A549 treated with dexamethasone at 1 μM for 4 hours (cell line): ENCODE measurements at places on chromosomes 2 and 18. TPM values are rescaled to one million over a fixed set of nuclear protein-coding genes. Genes with fewer than 3 reads are reported as not detected.

IL18RAP gene
- 0.06 to 0.14 TPM (median 0.12 TPM) in 3 of 5 replicates, not detected in the others for total RNA-seq

MYL12A gene
- total RNA-seq, result 312 to 391 TPM (median 333 TPM) in 5 replicates

PRR30 gene
- not detected in 5 replicates for total RNA-seq

B4GALT6 gene
- total RNA-seq, result 5.3 to 8.0 TPM (median 7.1 TPM) in 5 replicates

SERPINB4 gene
- 0.05 to 0.18 TPM (median 0.14 TPM) in 5 replicates for total RNA-seq
